ENCODE measurements at places on chromosomes 1 and 21.

- no peak for DNase-seq
These were observed 835 bp downstream of the UHMK1 start for GRCh38 chr1:162498496-162498810.

- no peak for DNase-seq
These were observed 18.9 kb downstream of the ACP6 start for GRCh38 chr1:147651466-147651865.

GRCh38 chr1:221549815-221550214, 192.1 kb downstream of the DUSP10 start:
- no peak for DNase-seq

GRCh38 chr21:45334591-45335081, 46.9 kb upstream of the POFUT2 start:
- no peak for DNase-seq

GRCh38 chr1:161096530-161096929, 1.6 kb upstream of the KLHDC9 start:
- DNase-seq = no peak

DNA sequence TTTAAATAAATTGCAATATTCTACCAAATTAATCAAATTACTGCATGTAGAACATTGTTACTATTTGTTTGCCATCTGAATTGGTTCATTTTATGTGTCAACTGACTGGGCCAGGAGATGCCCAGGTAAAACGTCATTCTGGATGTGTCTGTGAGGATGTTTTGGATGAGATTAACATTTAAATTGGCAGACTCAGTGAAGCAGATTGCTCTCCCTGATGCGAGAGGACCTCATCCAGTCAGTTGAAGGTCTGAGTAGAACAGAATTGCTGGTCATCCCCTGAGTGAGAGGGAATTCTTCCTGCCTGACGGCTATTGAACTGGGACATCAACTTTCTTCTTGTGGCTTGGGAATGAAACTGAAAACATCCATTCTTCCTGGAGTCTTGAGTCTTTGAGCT, 122.0 kb upstream of the GREM2 start:
- DNase-seq = no peak

- DNase-seq = no peak
These were observed 67.2 kb upstream of the EFHD2 start for GRCh38 chr1:15342408-15342967.

- DNase-seq = no peak
These were observed 40.0 kb downstream of the FCRL5 start for GRCh38 chr1:157512036-157512969.

- no peak for DNase-seq
These were observed 174.1 kb upstream of the EDN2 start for GRCh38 chr1:41658431-41659158.

- DNase-seq = no peak
These were observed 56.8 kb downstream of the CSMD2 start for GRCh38 chr1:34108269-34108668.

DNA sequence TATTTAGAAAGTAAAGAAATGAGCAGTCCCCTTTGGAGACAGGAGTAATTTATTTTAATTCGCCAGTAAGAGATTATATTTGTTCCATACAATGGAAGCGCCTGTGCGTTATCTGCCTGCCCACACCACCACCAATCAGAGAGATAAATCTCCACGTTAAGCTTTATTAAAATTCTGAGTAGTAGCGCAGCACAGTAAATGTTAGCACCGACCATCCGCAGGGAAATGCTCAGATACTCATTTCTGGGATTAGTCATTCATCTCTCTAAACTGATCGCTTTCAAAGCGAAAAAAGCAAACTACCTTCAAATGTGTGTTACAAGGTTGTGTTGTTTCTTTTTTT, 1.2 kb downstream of the ETS2 start:
- no peak for DNase-seq

DNA sequence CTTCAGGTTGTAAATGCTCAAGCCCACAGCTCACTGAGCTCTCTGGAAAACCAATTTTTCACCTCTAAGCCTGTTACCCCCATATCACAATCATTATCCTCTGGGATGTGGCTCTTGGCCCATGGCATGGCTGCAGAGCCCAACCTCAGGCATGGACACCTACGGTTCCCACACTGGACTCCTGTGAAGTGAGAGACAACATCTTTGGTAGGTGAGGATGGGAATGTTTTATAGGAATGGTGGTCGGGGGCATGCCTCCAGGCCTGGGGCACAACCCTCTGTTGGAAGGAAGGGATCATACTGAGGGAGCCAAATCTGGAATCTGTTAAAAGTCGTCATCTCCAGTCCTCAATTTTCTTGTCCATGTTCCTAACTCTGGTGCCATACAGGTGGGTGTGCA, 179.1 kb downstream of the FOXD2 start:
- DNase-seq = no peak

DNA sequence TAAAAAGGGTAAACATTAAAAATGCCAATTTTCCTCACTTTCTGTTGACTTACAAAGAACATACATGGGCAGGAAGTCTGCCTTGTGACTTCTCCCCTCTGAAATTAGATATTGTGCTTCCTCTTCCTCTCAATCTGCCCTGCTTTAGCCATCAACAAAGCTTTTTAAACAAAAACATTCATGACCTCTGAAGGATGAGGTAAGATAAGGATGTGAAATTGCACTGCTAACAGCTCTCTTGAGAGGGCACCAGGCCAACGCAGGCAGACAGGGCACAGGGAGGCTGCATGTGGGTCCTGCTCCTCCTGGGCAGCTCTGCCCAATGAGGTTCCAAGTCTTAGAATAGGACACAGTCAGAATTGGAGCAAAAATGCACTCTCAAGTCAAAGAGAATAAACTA, 62.1 kb downstream of the DEGS1 start:
- DNase-seq = no peak

GRCh38 chr21:42670884-42671283, 17.5 kb downstream of the PDE9A start:
- DNase-seq = no peak

DNA sequence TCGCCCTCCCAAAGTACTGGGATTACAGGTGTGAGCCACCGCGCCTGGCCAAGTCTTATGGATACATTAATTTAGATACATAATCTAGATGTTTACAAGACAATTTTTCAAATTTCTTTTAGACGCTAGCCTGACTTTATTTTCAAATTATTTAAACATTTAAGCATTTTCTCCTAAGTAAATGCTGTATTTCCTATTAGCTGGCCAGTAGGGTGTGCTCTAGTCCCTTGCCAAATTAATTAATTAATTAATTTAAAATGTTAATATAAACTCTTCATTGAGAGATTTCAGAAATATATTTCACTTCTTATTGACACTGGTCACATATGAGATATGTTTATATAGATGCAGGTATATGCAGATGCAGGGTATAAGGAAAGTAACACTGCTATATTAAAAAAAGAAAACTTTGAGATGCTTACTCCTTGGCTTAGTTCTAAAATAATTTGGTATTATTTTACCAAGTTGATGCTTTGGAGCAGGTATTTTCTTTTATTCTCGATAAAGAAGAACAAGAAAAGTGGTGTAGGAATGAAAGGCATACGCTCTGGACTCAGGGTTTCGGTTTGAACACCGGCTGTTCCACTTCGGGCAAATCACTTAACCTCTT, 5.2 kb upstream of the ERRFI1 start:
- DNase-seq = peak; percentile 19

- DNase-seq = no peak
These were observed 149.2 kb upstream of the JUN start for GRCh38 chr1:58932859-58933598.

DNA sequence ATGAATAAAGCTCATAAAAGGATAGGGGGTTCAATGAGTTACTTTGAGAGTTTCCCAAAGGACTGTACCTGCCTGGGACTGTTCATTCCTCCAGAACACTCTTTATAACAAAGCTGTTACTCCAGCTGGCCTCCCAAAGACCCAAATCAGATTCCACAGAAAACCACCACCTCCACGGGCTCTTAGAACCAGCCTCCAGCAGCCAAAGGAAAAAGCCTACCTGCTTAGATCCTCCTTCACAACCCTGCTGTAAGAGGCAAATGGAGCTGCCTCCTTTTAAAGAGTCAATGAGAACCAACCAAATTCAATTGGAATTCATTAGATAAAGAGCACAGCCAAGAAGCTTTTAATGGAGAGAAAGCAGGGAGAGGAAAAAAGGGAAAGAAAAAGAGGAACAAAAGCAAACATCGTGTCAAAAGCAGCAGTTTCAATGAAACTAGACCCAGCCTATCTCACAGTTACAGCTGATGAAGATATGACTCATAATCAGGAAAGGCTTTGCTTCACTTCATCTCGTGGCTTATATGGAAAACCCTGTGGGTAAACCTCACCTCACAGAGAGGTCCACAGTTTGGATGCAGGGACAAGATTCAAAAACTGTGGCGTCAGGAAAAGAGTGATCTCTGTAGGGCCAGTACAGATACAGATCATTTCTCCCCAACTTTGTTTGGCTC, 27.8 kb upstream of the FMO4 start:
- no peak for DNase-seq

GRCh38 chr1:180384286-180385005, 117.9 kb downstream of the ACBD6 start:
- DNase-seq = no peak

- DNase-seq = no peak
These were observed 26.2 kb downstream of the ENAH start for GRCh38 chr1:225626698-225627097.

All from effector CD4-positive, alpha-beta T cell (primary cell).